ENCODE measurements at places on chromosomes 2 and 18.

DNA sequence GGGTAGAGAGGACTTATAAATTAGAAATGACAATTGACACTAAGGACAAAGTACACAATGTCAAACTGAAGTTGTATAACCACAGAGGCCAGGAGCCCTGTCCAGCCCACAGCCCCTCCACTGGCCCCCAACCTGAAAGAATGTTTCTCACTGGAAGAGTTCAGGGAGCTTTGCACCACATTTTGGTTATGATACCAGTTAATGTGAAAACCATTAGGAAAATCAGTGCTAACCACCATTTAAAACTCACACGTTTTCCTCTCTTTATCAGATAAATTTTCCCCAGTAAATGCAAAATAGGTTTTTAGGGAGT lies 6.2 kb upstream of the IL1RL2 start:
- DNase-seq: no peak

GRCh38 chr2:182999348-183000028 lies 38.8 kb downstream of the NCKAP1 start:
- no peak for DNase-seq

GRCh38 chr2:149586898-149587219 lies 716 bp downstream of the MMADHC start:
- DNase-seq: no peak

DNA sequence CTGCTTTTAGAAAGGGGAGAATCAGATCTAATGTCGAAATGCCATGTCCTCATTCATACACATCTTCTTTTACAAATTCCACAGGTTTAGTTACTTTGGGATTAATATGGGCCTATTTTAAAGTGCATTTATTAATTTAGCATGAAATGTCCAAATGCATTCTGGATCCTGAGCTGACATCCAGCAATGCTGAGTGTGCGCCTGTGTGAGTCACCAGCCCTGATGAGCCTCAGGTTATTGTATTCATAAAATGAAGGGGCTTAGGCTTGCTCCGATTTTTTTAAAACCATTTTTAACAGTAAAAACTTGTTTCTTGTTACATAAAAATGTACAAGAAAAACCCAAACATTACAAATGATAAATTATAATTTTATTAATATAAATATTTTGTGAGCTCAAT lies 94.1 kb downstream of the SH3YL1 start:
- DNase-seq: no peak

GRCh38 chr2:47011696-47012095 lies 96.1 kb upstream of the MCFD2 start:
- DNase-seq: no peak

DNA sequence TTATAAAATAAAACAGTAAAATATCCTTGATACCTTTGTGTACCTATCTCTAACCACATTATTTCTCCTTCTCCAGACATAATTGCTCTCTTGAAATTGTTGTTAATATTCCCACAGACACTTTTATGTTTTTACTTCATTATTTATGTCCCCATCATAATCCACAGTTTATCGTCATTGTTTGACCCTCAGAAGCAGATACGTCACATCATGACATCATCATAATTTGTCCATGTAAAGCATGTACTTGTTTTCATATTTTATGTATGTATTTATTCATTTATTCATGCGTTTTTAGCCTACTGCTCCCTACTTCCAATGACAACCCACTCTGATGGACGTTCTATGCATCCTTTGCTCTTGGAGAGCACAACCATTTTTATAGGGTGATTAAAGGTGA lies 1406.9 kb upstream of the NXPH2 start:
- DNase-seq: no peak

GRCh38 chr2:27664622-27665363 lies 1.1 kb downstream of the SLC4A1AP start:
- DNase-seq: no peak

- DNase-seq: no peak
Observed at GRCh38 chr2:131369954-131370353, 6.0 kb upstream of the RAB6D start.

- DNase-seq: no peak
Observed at GRCh38 chr18:13270279-13270855, 51.8 kb downstream of the LDLRAD4 start.

GRCh38 chr2:23656597-23656973 lies 270.3 kb downstream of the ATAD2B start:
- DNase-seq: no peak
